ENCODE measurements at places on chromosomes 6 and 20. TPM values are rescaled to one million over a fixed set of nuclear protein-coding genes. Genes with fewer than 3 reads are reported as not detected.

- DNase-seq, result no peak
Measured at GRCh38 chr20:62345681-62346370, 21.3 kb downstream of the LAMA5 start.

- DNase-seq, result no peak
Measured at GRCh38 chr6:37008484-37009465, 3.3 kb downstream of the FGD2 start.

GRCh38 chr6:27383481-27383880 lies 5.1 kb upstream of the ZNF391 start:
- no peak for DNase-seq

TSBP1 gene
- total RNA-seq, result not detected

GHRH gene
- not detected for total RNA-seq

ROMO1 gene
- 862 TPM for total RNA-seq
